ENCODE measurements at places on chromosomes 2 and 18.

GRCh38 chr2:3313781-3314375 is 63.7 kb downstream of the EIPR1 start:
- DNase-seq = no peak

DNA sequence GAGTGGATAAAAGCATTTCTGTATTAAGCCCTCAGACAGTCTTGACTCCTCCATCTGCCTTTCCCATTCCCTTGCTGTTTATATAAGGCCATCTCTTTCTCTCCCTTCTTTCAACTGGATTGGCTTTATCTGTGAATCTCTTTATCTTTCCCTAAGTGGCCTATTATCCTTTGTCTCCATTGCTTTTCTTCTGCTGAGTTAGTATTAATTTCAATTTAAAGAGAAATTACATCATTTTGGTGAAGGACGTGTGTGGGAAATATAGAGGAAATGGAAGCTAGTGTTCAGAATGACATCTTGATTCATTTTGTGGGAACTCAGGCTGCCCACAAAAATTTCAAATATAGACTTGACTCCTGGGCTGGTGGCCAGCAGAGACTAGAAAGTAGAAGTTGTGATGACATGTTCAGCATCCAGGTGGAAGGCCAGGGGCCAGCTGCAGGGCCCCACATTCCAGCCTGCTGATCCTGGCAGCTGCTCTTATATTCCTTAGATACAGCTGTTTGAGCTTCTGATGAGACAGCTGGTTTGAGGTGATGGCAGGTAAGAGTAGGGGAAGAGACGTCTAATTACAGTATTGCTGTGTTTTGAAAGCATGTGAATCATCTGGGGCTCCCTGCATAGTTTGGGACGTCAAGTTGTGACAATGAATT is 52.3 kb downstream of the DIS3L2 start:
- DNase-seq = peak; percentile 13

DNA sequence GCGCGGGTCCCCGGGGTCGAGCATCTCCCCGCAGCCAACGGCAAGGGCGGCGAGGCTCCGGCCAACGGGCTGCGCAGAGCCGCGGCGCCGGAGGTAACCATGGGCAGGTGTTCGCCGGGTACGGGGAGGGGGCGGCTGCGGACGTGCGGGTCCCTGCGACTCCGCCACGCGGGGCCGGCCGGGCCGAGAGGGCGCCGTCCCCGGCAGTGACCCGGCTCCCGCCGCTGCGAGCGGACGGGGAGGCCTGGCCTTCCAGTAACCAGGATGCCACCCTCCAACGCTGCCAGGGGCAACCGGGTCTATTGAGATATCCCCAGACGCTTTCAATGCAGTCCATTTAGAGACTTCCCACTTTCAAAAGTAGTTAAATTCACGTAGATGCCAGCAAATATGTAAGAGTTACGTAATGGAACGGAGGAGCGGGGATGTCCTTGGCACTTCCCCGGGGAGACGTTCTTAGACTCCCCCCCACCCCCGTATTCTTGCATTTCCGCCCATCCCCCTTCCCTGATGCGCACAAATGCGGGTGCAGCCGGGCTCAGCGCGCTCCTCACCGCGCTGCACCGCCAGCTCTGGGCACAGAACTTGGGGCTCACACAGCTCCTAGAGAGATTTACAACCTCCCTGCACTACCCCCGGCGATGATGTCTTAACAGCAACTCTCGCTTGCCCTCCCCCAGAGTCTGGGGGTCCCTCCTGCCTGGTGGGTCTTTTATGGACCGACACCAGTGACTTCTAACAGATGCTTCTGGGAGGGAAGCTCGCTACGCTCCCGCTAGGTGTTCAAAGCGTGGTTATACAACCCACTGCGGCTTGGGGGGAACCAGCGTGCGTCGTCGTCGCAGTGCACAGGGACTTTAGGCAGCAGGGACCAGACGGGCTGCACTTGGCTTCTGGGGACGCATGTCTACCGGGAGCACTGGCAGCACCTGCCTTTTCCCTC is 657 bp downstream of the SGPP2 start:
- DNase-seq = no peak

DNA sequence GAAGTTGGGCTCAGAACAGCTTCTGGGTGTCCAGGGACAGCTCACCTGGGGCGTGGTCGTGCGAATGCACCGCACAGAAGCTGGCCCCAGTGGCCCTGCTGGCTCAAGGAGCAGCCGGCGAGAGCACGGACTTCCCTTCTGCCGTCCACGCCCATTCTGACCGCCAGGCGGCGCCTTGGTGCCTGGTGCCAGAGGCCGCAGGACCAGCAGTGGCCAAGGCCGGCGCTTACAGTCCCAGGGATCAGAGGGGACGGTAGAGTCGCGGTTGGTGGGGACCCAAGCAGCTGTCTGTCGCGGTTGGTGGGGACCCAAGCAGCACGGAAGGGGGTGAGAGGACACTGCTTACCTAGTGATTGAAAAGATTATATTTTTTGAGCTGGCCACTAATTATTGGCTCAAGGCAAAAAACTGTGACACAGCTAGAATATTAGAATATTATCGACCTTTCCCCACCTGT is 25.7 kb downstream of the NPPC start:
- DNase-seq = no peak

DNA sequence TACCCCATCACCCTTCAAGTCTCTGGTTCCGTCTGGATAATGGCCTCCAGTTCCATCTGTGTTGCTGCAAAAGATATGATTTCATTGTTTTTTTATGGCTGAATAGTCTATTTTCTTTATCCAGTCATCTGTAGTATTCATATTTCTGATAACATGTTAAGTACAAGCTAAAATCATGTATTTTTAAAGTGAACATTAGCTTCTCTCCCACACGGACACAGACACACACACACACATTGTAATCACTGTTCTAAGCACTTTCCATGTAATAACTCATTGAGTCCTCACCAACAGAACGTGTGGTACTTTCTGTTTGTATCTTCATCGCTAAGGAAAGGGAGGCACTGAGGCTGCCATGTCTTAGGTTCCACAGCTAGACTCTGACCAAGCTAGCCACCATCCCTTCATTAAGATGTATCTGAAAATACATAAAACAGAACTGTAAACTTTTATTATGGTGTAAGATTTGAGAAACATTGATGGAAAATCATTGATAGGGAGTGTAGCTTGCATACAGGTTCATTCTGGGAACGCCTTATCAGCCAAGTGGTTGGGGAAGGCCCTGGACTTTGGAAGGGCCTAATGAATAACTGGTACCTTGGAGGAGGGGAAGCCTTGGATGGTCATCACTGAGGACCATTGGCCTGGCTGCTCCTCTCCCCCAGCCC is 8.1 kb downstream of the NCK2 start:
- DNase-seq = no peak

GRCh38 chr2:178005756-178006155 is 66.8 kb downstream of the PDE11A start:
- DNase-seq = no peak

- DNase-seq = no peak
These were observed 823.8 kb upstream of the NRXN1 start for GRCh38 chr2:51855683-51856082.

- DNase-seq = no peak
These were observed 148.7 kb downstream of the NDUFA10 start for GRCh38 chr2:239876271-239876947.

- DNase-seq = no peak
These were observed 42.1 kb downstream of the THOC1 start for GRCh38 chr18:225745-226144.

GRCh38 chr2:113123726-113124125 is 3.7 kb upstream of the IL1RN start:
- no peak for DNase-seq

DNA sequence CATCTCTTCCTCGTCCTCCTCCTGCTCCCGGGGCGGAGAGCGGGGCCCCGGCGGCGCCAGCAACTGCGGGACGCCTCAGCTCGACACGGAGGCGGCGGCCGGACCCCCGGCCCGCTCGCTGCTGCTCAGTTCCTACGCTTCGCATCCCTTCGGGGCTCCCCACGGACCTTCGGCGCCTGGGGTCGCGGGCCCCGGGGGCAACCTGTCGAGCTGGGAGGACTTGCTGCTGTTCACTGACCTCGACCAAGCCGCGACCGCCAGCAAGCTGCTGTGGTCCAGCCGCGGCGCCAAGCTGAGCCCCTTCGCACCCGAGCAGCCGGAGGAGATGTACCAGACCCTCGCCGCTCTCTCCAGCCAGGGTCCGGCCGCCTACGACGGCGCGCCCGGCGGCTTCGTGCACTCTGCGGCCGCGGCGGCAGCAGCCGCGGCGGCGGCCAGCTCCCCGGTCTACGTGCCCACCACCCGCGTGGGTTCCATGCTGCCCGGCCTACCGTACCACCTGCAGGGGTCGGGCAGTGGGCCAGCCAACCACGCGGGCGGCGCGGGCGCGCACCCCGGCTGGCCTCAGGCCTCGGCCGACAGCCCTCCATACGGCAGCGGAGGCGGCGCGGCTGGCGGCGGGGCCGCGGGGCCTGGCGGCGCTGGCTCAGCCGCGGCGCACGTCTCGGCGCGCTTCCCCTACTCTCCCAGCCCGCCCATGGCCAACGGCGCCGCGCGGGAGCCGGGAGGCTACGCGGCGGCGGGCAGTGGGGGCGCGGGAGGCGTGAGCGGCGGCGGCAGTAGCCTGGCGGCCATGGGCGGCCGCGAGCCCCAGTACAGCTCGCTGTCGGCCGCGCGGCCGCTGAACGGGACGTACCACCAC is 2.1 kb downstream of the GATA6 start:
- no peak for DNase-seq

- DNase-seq = no peak
These were observed 198.1 kb upstream of the NRP2 start for GRCh38 chr2:205484215-205484614.

- no peak for DNase-seq
These were observed 419.9 kb downstream of the NBAS start for GRCh38 chr2:15141211-15141610.

GRCh38 chr2:168272225-168272624 is 24.8 kb upstream of the STK39 start:
- no peak for DNase-seq
